Fibroblast of gingiva (primary cell): ENCODE measurements at places on chromosomes 3 and 15.

DNA sequence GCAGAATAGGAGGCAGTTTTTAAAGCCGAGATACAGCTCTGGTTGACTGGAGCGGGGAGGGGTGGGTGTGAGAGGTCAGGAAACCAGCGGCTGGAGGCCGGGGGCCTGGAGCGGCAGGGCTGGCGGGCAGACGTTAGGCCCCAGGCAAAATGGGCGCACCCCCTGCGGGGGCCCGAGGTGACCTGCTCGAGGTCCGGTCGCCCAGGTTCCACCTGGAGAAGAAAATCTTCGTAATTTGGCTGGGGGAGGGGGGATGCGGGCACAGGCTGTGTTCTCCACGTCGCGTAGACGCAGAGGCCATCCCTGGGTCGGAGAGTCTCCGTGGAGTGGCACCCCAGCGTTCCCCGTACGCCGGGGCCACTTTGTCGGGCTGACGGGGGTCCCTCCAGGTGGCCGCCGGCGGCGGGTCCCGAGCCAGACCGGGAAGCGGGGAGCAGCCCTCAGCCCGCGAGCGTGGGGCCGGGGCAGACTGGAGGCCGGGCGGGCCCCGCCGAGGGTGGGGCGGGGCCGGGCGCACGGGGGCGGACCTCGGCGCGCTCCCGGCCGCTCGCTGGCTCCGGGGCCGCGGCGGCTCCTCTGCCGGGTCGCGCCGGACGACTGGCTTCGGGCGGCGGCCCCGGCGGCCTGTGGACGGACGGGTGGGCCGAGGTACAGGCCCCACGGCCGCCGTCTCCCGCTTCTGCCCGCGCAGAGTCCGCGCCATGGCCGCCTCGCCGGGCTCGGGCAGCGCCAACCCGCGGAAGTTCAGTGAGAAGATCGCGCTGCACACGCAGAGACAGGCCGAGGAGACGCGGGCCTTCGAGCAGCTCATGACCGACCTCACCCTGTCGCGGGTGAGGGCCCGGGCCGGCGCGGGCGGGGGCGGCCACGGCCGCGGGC is at the start of gene CRTC3:
TSS of gene CRTC3 (plus strand) at position 553 of the 879 bp plus-strand sequence. CDS start at position 702, 149 bp downstream.
- peak; percentile 47 for DNase-seq

- DNase-seq = no peak
These were observed 32.3 kb upstream of the CRTC3 start for GRCh38 chr15:90497376-90497775.

GRCh38 chr3:135034291-135034768 is 239.3 kb downstream of the EPHB1 start:
- no peak for DNase-seq

GRCh38 chr15:31869686-31870307 is 160.5 kb upstream of the CHRNA7 start:
- DNase-seq = no peak

- no peak for DNase-seq
These were observed 56.5 kb downstream of the LRRC28 start for GRCh38 chr15:99307735-99308134.

DNA sequence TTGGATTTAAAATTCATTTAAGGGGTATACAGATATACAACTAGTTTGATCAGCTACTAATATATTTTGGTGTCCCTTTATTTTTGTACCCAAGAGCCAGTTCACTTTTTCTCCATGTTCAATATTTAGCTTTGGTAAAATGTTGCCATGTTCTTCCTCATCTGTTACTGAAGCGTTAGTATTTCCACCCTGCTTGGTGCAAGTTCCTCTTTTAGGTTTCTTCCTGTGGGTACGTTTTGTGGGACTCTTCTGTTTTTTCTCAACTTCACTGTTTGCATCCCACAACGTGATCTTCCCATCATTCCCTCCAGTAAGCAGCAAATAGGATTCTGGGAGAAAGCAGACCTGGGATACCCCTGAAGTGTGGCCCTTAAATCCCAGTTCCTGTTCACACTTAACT is 14.1 kb downstream of the WDR53 start:
- DNase-seq = no peak

- no peak for DNase-seq
These were observed 373.8 kb upstream of the PROK2 start for GRCh38 chr3:72158639-72159326.

- peak; percentile 61 for DNase-seq
These were observed 112.2 kb upstream of the SLC4A7 start for GRCh38 chr3:27596334-27596841.

DNA sequence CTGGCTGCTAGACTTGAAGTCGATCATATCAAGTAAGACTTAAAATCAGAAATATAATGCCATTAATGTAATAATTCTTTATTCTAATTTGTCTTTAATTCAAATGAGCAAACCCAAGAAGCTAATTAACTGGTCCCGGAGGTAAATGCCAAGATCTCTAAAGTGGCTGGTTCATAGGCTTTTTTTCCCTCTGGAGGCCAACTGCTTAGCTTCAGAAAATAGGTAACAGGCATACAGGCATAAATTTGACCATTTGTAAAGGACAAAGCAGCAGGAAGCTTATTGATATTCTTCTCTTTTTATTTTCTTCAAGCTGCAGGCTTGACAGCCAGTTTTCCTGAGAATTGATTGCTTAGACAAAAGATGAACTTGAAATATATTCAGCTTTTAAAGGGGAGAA is 158.6 kb upstream of the RAP2B start:
- no peak for DNase-seq
